ENCODE measurements at places on chromosomes 11 and 22. TPM values are rescaled to one million over a fixed set of nuclear protein-coding genes. Genes with fewer than 3 reads are reported as not detected.
A peak's percentile ranks its signal among the peaks of the same experiment; 100 is the strongest.

GRCh38 chr11:65327021-65327420, 6.6 kb upstream of the DPF2 start:
- no peaks in the 10 kb centered on the region for H3K36me3 ChIP-seq
- H3K27me3 ChIP-seq = no peaks in the 10 kb centered on the region
- peaks cover 6% of the 10 kb centered on the region for H3K4me1 ChIP-seq

DNA sequence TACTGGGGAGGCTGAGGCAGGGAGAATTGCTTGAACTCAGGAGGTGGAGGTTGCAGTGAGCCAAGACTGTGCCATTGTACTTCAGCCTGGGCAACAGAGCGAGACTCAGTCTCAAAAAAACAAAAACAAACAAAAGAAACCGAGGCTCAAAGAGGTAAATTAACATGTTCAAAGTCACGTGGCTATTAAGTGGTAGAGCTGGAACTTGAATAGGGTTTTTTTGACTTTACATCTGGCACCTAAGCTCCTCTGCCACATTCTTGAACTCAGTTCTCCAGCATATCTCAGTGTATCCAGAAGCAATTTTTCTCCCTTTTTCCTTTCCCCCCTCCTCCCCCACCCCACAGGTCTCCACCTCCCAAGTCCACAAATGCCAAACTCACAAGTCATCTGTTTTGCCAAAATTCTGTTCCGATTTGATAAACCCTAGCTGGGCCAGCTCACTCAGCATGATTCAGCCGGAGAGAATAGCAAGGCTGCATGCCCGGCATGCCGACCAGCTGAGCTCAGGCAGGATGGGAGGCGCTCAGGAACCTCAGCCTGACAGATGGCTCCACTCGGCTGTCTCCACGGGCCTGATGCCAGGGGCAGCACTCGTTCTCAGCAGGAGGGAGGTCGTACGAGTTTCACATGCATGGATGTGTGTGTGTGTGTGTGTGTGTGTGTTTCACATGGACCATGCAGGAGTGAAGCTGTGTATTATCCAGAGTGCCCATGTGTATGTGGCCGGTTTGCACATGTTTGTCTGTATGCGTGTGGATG, 63.2 kb upstream of the RRAS2 start:
- H3K27me3 ChIP-seq = no peaks in the 10 kb centered on the region
- peaks cover 4% of the 10 kb centered on the region for H3K4me1 ChIP-seq
- H3K27ac ChIP-seq = no peak overlapping the region
- H3K36me3 ChIP-seq = no peaks in the 10 kb centered on the region

GRCh38 chr11:86672007-86672621, at the start of gene ME3:
Gene ME3, minus strand, starts transcription at chr11:86672616.
- peak within 1 kb of the TSS; percentile 71 for H3K4me3 ChIP-seq
- peak within 1 kb of the TSS; percentile 56 for H3K27ac ChIP-seq
- H3K36me3 ChIP-seq = peaks cover 4% of the 10 kb centered on the region
- H3K27me3 ChIP-seq = peaks cover 12% of the 10 kb centered on the region
- H3K4me1 ChIP-seq = peaks cover 20% of the 10 kb centered on the region

- DNase-seq = no peak
- no peak overlapping the region for H3K27ac ChIP-seq
- H3K36me3 ChIP-seq = no peaks in the 10 kb centered on the region
- no peak overlapping the region for H3K4me3 ChIP-seq
- H3K4me1 ChIP-seq = no peaks in the 10 kb centered on the region
- H3K27me3 ChIP-seq = no peaks in the 10 kb centered on the region
Measured at GRCh38 chr11:115464269-115464668, 39.9 kb downstream of the CADM1 start.

DNA sequence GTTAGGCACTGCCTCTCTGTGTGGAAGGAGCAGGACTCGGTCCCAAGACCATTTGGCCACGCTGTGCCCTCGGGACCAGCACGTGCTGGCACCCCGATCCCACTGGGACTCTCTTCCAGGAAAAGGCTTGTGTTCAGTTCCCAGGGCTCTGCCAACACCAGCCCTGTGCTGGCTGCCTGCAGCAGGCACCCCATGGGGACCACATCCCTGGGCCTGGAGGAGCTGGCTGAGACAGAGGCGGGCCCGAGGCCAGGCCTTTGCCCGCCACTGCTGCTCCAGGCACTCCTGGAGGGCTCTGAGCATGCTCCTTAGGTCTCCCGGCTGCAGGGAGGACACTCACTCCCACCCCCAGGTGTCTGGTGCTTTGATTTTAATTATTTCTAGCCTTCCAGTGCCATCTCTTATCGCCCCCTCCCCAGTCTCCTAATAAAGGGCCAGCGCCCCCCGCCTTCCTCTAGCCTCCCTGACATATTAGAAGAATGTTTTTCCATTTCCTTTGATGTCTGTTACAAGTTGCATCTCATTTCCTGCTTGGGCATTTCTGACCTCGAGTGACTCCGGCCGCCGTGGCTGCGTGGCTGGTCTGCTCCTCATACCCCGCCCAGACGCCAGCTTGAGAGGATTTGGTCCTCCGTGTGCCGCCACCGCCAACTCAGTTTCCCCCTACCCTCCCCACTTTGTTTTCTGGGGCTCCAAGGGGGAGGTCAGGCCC, 14.4 kb downstream of the CDKN1C start:
- H3K36me3 ChIP-seq = no peaks in the 10 kb centered on the region
- H3K4me1 ChIP-seq = peaks cover 7% of the 10 kb centered on the region
- no peak overlapping the region for H3K4me3 ChIP-seq

DNA sequence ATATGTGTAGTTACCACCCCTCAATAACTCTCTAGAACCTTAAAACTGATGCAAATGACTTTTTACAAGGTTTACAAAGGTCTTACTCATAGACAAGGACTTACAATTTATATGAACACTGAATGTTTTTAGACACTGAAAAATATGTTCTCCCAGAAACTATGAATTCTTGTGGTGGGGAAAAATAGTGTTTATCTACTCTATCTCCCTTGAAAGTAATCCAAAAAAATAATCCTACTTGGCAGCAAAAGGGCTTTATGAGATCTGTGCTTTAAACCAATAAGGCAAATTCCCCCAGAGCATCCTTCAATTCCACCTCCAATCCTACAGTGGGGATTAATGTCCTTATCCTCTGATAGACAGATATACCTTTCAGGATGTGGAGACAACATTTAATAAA, 1984.1 kb upstream of the RAG2 start:
- no peaks in the 10 kb centered on the region for H3K27me3 ChIP-seq
- H3K4me1 ChIP-seq = no peaks in the 10 kb centered on the region
- no peak overlapping the region for H3K27ac ChIP-seq
- DNase-seq = no peak
- H3K36me3 ChIP-seq = no peaks in the 10 kb centered on the region
- no peak overlapping the region for H3K4me3 ChIP-seq

DNA sequence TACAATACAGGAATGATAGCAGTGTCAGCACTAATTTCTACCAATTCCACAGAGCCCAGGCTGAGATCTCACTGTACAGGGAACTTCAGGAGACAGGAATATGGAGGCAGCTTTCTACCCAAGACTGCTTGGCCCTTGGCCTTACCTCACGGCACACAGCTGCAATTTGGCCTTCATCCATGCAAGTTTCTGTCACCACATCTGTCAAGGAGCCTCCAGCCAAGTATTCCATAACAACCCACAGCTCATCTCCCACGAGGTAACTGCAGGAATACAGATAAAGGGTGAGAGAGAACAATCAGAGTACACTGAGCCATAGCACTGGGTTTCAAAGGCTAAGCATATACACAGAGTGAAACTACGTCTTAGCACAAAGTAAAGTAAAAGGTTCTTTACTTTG, 39.0 kb upstream of the GDPD4 start:
- H3K27me3 ChIP-seq = no peaks in the 10 kb centered on the region
- no peak overlapping the region for H3K4me3 ChIP-seq
- DNase-seq = no peak
- H3K36me3 ChIP-seq = peaks cover 17% of the 10 kb centered on the region
- no peak overlapping the region for H3K27ac ChIP-seq

DNA sequence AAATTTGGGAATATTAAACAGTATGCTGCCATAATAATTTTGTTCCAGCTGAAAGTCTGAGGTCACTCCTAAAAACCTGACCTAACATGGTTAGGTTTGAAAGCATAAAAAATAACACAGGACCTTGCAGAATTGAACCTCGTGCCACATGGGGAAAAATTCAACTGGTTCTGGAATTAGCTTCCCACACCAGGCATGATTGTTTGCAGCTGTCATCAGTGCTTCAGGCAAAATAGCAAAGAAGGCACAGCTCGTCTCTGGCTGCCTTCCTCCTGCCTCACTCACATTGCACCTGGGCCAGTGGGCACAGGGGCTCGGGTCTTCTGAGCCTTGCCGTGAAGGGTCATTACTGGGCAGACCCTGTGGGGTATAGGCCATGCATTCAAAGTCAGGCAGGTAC, 153.8 kb upstream of the ARHGAP20 start:
- no peaks in the 10 kb centered on the region for H3K36me3 ChIP-seq
- H3K4me1 ChIP-seq = no peaks in the 10 kb centered on the region
- no peak for DNase-seq
- no peak overlapping the region for H3K27ac ChIP-seq

DNA sequence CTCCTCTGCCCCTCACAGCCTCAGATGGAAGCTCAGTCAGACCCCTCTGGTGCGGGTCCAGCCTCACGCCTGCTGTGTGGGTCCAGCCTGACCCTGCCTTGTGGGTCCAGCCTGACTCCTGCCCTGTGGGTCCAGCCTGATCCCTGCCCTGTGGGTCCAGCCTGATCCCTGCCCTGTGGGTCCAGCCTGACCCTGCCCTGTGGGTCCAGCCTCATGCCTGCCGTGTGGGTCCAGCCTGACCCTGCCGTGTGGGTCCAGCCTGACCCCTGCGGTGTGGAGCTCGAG, 445.3 kb downstream of the BRD1 start:
- peaks cover 19% of the 10 kb centered on the region for H3K27me3 ChIP-seq
- no peaks in the 10 kb centered on the region for H3K36me3 ChIP-seq
- DNase-seq = no peak
- no peak overlapping the region for H3K4me3 ChIP-seq
- H3K4me1 ChIP-seq = no peaks in the 10 kb centered on the region
- H3K27ac ChIP-seq = no peak overlapping the region

GRCh38 chr22:27298332-27298731, 503.2 kb downstream of the MN1 start:
- no peak overlapping the region for H3K4me3 ChIP-seq
- H3K36me3 ChIP-seq = no peaks in the 10 kb centered on the region
- H3K27ac ChIP-seq = no peak overlapping the region
- H3K27me3 ChIP-seq = peaks cover 33% of the 10 kb centered on the region

- H3K36me3 ChIP-seq = no peaks in the 10 kb centered on the region
- H3K27ac ChIP-seq = no peak overlapping the region
- no peak overlapping the region for H3K4me3 ChIP-seq
- no peak for DNase-seq
Measured at GRCh38 chr11:91163619-91164451, 941.0 kb upstream of the CHORDC1 start.

GRCh38 chr22:46738647-46739093, 618 bp upstream of the CERK start:
- peak overlapping the region; percentile 83 for H3K4me3 ChIP-seq
- H3K27me3 ChIP-seq = no peaks in the 10 kb centered on the region
- no peak for DNase-seq
- H3K36me3 ChIP-seq = peaks cover 12% of the 10 kb centered on the region

DNA sequence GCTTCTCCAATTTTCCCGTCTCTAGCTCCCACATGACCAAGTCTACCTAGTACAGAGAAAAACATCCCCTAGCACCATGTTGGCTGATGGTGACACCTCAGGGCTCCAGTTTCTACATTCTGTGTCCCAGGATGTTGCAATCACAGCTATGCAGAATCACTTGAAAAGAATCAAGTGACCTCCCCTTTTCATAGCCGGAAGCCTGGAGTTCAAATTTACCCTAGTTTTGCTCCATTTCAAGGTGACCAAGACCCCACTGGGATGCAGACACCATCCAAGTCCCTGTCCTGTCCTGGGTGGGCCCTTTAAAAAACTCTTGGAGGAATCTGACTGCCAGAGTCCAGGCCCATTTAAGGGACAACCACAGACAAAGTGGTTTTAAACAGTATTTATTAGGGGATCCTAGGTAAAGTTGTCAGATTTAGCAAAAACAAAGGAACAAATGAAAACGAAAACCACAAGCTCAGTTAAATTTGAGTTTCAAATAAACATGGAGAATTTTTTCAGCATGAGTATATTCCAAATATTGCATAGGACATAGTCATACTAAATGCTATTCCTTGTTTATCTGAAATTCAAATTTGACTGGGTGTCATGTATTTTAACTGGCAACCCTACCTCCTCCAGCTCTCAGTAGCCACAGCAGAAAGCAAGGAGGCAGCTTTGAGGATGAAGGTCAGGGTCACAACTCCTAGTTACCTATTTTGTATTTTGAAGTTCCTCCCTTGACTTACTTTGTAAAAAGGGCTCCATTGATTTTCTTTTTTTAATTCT, 52.4 kb downstream of the MIAT start:
- DNase-seq = no peak
- H3K27ac ChIP-seq = no peak overlapping the region
- H3K4me1 ChIP-seq = peaks cover 16% of the 10 kb centered on the region
- H3K4me3 ChIP-seq = no peak overlapping the region
- no peaks in the 10 kb centered on the region for H3K27me3 ChIP-seq

- peaks cover 23% of the 10 kb centered on the region for H3K27me3 ChIP-seq
- DNase-seq = no peak
Measured at GRCh38 chr22:27673839-27674238, 127.7 kb downstream of the MN1 start.

DNA sequence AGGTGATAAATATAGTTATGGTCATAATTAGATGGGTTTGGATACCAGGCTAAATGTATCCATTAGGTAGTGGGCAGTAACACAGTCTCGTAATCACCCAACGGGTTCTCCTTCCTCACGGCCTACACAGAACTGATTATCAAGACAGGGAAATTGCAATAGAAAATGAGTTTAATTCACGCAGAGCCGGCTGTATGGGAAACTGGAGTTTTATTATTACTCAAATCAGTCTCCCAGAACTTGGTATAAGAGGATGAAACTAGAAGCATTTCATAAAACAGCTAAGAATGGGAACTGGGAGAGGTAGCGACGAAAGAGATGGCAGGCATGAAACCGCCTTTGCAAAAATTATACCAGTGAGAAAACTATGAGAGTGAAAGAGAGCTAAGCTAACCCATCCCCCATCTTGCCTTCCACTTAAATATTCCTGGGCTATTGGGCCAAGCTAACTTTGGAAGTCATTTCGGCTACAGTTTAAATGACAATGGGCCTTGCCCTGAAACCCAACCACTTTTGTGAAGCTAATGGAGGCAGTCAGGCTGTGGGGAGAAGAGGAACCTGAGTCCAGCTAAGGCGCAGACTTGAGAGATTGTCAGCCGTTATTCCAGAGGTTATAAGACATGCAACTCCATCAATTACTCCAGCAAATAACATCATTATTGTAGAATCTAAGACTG, 29.6 kb downstream of the CTSC start:
- no peak for DNase-seq
- no peak overlapping the region for H3K27ac ChIP-seq
- H3K4me1 ChIP-seq = peaks cover 8% of the 10 kb centered on the region
- H3K27me3 ChIP-seq = no peaks in the 10 kb centered on the region
- H3K4me3 ChIP-seq = no peak overlapping the region
- H3K36me3 ChIP-seq = peaks cover 42% of the 10 kb centered on the region

Gene KRTAP5-11
- total RNA-seq = not detected

Gene EXT2
- total RNA-seq = 26.2 TPM

Gene LAYN
- 4.1 TPM for total RNA-seq

Gene NXPE1
- not detected for total RNA-seq

Gene MEI1
- 28.8 TPM for total RNA-seq

All from activated naive CD4-positive, alpha-beta T cell treated with anti-CD3 and anti-CD28 coated beads for 36 hours (primary cell).